ENCODE measurements at places on chromosomes 12 and 14.

- no peak for DNase-seq
Measured at GRCh38 chr12:81141217-81141616, 63.3 kb downstream of the ACSS3 start.

DNA sequence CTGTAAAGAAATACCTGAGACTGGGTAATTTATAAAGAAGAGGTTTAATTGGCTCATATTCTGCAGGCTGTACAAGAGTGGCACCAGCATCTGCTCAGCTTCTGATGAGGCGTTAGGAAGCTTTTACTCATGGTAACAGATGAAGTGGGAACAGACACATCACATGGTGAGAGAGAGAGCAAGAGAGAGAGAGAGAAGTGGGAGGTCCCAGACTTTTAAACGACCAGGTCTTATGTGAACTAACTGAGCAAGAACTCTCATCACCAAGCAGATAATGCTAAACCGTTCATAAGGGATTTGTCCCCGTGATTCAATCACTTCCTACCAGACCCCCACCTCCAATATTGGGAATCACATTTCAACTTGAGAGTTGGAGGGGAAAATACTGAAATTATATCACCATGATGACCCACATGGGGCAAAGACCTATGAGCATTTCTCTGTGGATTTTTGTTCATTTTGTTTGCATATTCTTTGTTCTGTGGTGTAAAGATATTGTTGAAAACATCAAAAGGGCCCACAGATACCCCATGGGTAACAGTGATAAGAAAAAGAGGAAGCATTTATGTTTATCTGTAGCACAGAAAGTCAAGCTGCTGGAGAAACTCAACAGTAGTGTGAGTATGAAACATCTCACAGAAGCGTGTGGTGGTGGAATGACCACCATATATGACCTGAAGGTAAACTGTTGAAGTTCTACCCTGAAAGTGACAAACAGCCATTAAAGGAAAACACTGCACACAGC lies 135.2 kb upstream of the PDE3A start:
- DNase-seq, result no peak

DNA sequence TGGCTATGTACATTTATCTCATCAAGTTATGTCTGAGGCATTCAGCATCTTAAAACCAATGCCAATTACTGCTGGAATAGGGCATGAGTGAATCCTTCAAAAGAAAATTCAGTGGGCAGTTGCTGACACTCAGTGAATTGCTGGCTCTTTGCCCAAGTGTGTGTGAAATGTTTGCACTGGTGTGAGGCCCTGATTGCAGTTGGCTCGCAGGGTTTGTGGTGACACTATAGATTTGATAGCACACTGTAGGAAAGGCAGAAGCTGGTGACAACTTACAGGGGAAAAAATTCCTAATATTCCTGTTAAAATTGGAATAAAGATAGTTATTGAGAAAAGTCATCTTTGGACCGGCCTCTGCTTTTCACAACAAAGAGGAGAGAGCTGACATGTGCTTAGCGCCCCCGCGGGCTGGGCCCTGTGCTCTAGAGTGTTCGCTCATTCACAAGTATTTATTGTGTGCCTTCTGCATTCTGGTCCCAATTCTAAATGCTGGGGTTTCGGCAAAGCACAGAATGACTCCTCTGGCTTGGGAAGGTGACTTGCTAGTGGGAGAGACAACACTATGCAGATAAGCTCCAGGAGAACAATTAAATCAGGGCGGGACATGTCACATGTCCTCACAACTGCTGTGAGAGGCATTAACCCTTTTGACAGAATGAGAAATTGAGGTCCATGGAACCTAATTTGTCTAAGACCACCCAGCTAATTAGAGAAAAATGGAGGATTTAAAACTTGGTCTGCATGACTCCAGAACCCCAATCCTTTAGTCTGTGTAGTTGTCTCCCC lies 418.7 kb downstream of the NPAS3 start:
- DNase-seq, result no peak

GRCh38 chr14:33435911-33436689 lies 497.4 kb downstream of the NPAS3 start:
- no peak for DNase-seq

- DNase-seq, result no peak
Measured at GRCh38 chr12:20017802-20018201, 350.5 kb upstream of the PDE3A start.

GRCh38 chr14:46902837-46903236 lies 251.3 kb upstream of the RPL10L start:
- no peak for DNase-seq

DNA sequence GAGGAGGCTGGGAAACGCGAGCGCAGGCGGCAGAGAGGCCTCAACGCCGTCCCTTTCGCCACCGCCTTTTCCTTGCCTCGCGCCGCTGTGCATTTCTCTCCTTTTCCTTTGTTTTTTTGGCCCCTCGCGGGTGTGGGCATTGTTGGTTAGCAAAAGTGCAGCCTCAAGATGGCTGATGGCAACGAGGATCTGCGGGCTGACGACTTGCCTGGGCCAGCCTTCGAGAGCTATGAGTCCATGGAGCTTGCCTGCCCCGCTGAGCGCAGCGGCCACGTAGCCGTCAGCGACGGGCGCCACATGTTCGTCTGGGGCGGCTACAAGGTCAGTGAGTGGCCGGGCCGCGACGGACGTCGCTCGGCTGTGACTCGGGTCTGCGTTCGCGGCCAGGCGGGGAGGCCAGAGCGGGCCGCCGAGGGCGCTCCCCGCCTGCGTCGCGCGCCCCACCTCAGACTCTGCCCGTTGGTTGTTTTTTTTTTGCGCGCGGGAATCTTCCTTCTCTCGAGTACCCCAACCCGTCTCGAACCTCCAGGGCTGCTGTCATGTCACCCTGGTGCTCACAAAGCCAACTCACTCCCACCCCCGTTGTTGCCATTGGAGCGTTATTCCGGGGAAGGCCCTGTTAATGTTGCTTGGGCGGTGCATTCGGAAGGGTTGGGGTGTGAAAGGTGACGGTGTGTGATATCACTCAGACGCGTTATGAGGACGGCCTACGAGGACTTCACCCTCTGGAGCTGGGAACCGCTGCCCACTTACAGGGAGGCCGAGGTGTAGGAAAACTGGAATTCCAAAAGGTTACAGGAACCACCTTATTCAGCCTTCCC lies 558 bp downstream of the KLHDC2 start:
- DNase-seq, result peak; percentile 19

DNA sequence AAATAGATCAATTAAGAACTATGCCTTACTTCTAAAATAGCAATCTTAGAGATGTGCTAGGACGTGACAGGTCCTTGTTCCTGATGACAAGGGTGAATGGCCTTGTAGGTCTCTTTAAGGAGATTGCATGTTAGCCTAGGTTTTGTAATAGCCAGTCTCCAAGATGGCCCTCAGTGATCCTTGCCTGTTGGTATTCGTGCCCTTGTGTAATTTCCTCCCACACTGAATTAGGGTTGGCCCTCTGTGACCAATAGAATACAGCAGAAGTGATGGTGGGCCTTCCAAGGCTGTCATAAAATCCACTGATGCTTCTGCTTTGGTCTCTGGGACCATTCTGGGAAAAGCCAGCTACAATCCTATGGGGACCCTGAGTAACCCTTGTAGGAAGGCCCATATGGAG lies 38.2 kb upstream of the SNX6 start:
- no peak for DNase-seq

- no peak for DNase-seq
Measured at GRCh38 chr12:59657266-59657665, 61.4 kb downstream of the SLC16A7 start.

- no peak for DNase-seq
Measured at GRCh38 chr12:104356231-104357115, 52.9 kb downstream of the EID3 start.
